ENCODE measurements at places on chromosomes 2 and 18.

- ATAC-seq: no peak
Measured at GRCh38 chr2:51032751-51033330, 909 bp upstream of the NRXN1 start.

- ATAC-seq: no peak
Measured at GRCh38 chr2:118521960-118522359, 325.5 kb downstream of the EN1 start.

- ATAC-seq: no peak
Measured at GRCh38 chr2:216959433-216959832, 99.6 kb upstream of the TNP1 start.

- ATAC-seq: no peak
Measured at GRCh38 chr2:105840933-105841332, 96.2 kb downstream of the NCK2 start.

DNA sequence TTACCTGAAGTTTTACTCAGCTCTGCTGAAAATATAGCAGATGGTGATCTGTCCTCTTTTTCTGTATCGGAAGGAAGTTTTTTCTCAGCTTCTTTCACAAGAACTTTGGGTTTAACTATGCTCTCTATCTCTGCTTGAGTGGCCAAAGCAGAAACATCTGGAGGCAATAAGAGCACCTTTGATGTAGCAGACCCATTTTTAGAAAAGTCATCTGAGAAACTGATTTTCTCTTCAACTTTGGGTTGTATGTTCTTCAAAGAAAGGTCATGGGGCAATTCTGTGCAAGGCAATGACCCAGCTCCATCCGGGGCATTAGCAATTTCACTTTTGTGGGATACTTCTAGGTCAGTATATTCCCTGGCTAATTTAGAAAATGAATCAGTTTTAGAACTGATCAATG is 25.2 kb downstream of the RTN4 start:
- no peak for ATAC-seq

- no peak for ATAC-seq
Measured at GRCh38 chr2:165691615-165692014, 102.4 kb downstream of the GALNT3 start.

- ATAC-seq: no peak
Measured at GRCh38 chr2:64809216-64809615, 155.5 kb upstream of the SERTAD2 start.

- no peak for ATAC-seq
Measured at GRCh38 chr2:182821182-182821581, 45.3 kb downstream of the FRZB start.

- no peak for ATAC-seq
Measured at GRCh38 chr2:195648787-195649186, 8.2 kb upstream of the SLC39A10 start.

DNA sequence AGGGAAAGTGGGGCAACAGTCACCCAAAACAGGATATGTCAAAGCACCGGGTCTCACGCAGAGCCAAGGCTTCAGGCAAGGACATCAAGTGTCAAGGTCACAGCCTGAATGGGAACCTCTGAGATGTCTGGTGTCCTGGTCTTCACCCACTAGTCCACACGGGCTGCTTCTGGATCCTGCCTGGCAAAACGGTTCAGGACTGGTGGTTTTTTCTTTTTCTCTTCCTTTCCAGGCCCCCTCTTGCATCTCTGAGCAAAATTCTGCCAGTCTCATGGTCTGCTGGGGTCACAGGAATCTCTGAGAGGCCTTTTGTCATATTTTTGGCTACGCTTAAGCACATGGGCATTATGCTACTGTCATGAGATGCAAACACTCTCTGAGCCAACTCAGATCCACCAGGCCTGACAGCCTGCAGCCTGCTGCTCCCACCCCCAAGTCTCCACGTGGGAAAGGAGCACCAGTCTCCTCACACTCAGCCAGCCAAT is 518.2 kb upstream of the ZEB2 start:
- peak; percentile 57 for ATAC-seq

GRCh38 chr2:114049280-114049679 is 159.4 kb downstream of the ACTR3 start:
- ATAC-seq: no peak

- ATAC-seq: no peak
Measured at GRCh38 chr18:79869591-79870300, 72.0 kb downstream of the KCNG2 start.

GRCh38 chr2:119494163-119494790 is 30.0 kb downstream of the SCTR start:
- ATAC-seq: no peak

- ATAC-seq: peak; percentile 100
Measured at GRCh38 chr2:179454443-179455171, 190.0 kb upstream of the SESTD1 start.

DNA sequence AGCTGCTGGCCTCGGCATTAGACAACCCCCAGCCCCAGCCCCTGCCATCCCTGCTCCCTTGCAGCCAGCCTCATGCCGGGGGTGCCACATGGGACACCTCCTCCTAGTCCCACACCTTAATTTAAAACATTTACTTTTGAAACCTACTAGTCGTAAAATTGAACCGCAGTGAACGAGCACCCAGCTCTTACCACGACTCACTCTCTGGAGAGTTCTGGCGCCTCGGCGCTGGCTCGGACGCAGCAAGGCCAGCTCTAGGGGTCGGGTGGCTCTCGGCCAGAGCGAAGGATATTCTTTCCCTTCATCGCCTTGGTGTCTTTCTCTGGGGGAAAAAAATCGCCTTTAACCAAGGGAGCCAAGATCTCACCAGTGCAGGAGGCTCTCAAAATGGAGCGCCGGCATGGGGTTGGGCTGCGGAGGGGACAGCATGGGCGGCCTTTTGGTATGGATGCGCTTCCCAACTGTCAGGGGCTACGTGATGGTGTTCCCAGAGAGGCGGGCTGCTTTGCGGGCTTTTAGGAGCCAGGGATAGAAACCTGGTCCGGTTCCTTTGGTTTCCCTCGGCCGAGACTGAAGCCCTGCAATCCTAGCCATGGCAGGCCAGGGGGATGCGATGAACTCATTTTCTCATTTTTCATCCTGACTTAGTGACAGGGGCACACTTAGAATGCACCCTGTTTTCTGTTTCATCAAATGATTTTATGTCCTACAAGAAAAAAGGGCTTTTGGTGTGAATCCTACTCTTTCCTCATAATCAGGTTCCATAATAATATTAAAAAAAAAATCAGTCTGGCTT is 2.0 kb downstream of the HPCAL1 start:
- no peak for ATAC-seq

DNA sequence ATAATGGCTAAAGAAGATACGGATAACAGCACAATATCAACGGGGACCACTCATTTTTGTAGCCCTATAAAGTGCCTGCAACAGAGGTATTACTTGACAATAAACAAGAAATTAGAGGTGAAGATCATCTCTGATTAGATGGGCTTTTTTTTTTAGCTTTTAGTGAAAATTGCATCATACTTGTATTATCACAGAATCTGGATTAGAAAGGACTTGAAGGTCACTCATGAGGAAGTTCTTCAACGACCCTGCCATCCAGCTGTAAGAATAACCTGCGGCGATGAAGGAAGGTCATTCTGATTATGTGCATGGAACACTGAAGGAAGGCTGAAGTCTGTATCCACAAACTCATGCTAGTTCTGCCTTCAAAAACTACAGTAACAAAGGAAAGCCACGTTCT is 40.5 kb downstream of the THOC1 start:
- ATAC-seq: no peak

DNA sequence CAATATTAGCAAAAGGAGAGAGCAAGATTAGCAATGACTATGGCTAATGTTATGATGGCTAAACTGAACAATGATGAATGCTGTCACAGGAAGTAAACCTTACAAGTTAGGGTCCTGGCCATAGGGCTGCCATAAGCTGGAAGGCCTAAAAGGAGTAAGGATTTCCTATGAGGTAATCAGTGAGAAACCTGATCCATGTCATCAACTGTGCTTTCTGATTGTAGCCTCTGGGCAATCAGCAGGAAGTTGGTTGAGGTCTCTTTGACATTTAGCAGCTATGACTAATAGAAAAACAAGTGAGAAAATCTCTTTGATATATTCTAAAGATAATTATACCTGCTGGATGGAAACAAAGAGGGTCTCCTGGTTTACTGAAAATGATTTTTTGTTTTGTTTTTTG is 193.0 kb downstream of the RAB3GAP1 start:
- ATAC-seq: no peak

GRCh38 chr2:190789074-190790004 is 91.3 kb upstream of the GLS start:
- no peak for ATAC-seq

DNA sequence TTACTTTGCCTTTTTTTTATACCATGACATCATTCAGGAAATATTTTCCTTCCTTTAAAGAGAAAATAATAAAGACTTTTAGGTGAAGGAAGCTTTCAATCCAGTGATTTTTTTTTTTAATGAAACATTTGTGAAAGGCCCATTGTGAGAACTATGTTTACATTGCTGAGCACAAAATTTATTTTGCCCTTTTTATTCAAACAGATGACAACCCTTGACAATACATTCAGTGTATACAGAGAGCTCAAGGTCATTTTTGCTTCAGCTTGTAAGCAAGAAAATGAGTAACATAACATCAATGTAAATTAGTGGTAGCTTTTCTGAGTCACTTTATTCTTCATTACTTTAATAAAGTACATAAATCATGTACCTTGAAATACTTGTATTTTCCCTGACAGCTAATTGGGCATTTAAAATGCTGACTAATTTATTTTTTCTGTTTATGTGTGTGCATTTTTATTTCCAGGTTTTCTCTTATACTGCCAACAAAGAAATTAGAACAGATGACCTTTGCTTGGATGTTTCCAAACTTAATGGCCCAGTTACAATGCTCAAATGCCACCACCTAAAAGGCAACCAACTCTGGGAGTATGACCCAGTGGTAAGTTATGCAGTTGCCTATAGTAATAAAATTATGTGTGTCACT is 121.6 kb downstream of the GALNT1 start:
- no peak for ATAC-seq

DNA sequence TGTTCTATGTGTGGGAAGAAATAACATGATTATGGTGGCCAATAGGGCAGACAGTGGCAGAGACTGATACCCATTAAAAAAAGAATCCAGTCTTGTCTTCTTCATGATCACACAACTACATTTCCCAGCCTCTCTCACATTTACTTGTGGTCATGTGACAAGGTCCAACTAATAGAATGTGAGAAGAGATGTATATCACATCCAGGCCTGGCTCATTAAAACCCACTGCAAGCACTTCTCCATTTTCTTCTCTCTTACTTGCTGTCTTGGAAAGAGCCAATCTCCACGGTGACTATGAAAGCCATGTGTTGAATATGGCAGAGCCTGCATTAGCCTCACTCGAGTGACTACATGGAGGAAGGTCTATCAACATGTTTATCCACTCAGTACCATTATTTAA is 306.2 kb upstream of the ZEB2 start:
- no peak for ATAC-seq

- ATAC-seq: no peak
Measured at GRCh38 chr2:212282671-212283261, 255.8 kb downstream of the ERBB4 start.

DNA sequence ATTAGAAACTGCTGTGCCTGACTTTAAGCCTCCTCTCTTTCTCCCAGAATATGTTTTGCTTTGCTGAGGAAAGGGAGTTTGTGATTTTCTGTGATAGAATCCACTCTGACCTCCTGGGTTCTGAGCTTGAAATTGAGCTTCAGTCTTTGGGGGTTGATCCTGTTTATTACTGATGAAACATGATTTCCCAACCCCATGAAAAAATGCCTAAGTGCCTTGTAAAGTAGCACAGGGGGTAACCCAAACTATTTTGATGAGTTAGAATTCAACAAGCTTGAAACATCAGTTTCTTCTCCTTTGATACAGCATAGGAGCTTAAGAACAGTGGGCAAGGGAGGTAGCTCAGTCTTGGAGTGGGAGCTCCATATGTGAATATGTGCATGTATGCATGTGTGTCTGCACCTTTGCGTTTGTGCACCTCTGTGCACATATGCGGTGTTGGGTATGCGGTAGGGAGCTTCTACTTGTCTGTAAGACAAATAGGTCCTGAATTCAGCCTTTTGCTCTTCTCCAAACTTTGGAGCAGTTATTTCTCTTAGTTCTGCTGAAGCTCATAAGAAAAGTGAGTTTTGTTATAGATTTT is 364.6 kb downstream of the OSR1 start:
- no peak for ATAC-seq

GRCh38 chr2:32357318-32358110 is 691 bp downstream of the BIRC6 start:
- ATAC-seq: peak; percentile 25

DNA sequence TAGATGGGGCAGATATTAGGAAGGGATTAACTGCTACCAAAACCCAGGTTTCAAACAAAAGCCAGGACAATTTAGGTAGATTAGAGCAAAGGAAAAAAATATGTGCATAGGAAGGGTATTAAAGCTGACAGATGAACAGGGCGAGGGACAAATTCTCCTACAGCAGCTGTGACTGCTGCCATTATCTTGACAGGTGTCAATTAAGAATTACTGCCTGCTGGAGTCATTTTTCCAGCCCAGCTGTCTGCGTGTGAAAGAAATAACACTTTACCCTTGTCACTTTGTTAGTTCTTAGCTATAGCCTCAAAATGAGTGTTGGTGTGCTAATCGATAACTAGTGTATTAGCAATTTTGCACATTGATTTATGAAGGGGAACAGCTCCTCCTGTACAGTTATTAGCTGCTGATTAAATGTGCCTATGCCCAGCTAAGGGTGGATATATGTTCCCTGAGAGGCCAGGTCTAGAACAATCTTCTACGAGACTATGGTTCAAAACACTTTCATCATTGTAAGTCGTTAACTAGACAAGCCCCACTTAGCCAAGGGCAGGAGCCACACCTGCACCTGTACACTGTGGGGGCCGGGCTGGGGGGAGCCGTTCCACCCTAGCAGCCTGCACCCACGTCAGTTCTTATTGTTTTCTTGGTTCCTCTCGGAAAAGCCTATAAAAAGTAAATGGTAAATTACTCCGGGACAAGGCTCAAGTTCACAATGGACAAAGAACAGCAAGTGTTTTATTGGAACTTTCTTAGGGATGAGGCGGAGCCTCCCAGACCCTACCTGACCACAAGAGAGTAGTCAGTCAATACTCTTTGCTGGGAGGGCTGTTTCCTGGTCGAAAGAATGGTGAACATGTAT is 7.7 kb downstream of the TSHZ1 start:
- no peak for ATAC-seq

- ATAC-seq: peak; percentile 58
Measured at GRCh38 chr2:23649819-23650218, 264.8 kb downstream of the KLHL29 start.

DNA sequence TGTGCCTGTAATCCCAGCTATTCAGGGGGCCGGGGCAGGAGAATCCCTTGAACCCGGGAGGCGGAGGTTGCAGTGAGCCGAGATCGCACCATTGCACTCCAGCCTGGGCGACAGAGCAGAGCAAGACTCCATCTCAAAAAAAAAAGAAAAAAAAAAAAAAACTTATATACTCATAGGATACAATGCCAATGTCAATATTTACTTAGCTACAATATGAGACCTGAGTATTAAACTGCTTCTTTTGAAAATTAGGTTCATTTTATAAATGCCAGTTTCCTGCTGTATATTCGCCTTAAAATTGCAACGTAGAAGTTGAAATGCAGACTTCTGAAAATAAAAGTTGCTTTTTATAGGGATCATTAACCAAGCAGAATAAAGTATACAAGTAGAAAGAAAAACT is 2.3 kb downstream of the SLC35F5 start:
- ATAC-seq: no peak

- no peak for ATAC-seq
Measured at GRCh38 chr2:160292225-160292624, 92.2 kb upstream of the ITGB6 start.

- no peak for ATAC-seq
Measured at GRCh38 chr2:234620018-234620417, 123.1 kb upstream of the ARL4C start.

Data from SK-N-SH treated with all-trans-retinoic acid at 6 μM for 48 hours (cell line).